ENCODE measurements at places on chromosomes 2 and 18.

GRCh38 chr18:21798126-21798525 is 57.5 kb downstream of the MIB1 start:
- DNase-seq, result no peak

GRCh38 chr18:47949202-47949601 is 18.7 kb upstream of the SMAD2 start:
- no peak for DNase-seq

DNA sequence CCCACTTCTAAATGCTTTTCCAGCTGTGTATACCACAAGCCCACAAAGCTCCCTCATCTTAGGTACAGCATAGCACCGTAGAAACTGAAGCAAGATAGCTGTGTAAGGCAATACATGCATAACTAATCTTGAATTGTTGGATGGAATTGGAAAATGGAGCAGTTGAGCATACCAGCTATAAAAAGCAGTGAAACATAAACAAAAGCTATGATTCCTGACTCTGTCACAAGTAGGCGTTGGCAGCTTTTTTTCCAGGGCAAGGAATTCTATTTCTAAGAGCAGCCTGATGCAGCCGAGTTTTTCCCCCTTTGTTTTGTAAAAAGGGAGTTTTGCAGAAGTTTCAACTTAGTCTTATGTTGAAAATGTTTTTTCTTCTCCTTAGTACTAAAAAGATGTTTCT is 32.4 kb downstream of the MOGAT1 start:
- DNase-seq, result no peak

- DNase-seq, result peak; percentile 67
Observed at GRCh38 chr18:74081966-74082741, 65.5 kb downstream of the FBXO15 start.

GRCh38 chr2:58427572-58428095 is 186.5 kb upstream of the FANCL start:
- no peak for DNase-seq

- no peak for DNase-seq
Observed at GRCh38 chr18:12630136-12630535, 27.8 kb downstream of the SPIRE1 start.

- DNase-seq, result no peak
Observed at GRCh38 chr2:59528525-59528924, 1024.9 kb downstream of the BCL11A start.

DNA sequence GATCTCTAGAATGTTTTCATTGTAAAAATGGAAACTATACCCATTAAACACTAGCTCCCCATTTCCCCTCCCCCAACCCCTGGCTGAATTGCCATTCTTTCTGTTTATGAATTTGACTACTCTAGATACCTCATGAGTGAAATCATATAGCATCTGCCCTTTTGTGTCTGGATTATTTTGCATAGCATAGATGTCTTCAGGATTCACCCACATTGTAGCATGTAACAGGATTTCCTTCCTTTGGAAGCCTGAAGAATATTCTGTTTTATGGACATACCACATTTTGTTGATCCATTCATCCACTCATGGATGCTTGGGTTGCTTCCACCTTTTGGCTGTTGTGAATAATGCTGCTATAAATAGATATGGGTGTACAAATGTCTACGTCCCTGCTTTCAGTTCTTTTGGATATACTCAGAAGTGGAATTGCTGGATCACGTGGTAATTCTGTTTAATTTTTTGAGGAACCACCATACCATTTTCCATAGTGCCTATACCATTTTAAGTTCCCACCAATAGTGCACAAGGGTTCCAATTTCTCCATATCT is 7.7 kb upstream of the ASB1 start:
- no peak for DNase-seq

DNA sequence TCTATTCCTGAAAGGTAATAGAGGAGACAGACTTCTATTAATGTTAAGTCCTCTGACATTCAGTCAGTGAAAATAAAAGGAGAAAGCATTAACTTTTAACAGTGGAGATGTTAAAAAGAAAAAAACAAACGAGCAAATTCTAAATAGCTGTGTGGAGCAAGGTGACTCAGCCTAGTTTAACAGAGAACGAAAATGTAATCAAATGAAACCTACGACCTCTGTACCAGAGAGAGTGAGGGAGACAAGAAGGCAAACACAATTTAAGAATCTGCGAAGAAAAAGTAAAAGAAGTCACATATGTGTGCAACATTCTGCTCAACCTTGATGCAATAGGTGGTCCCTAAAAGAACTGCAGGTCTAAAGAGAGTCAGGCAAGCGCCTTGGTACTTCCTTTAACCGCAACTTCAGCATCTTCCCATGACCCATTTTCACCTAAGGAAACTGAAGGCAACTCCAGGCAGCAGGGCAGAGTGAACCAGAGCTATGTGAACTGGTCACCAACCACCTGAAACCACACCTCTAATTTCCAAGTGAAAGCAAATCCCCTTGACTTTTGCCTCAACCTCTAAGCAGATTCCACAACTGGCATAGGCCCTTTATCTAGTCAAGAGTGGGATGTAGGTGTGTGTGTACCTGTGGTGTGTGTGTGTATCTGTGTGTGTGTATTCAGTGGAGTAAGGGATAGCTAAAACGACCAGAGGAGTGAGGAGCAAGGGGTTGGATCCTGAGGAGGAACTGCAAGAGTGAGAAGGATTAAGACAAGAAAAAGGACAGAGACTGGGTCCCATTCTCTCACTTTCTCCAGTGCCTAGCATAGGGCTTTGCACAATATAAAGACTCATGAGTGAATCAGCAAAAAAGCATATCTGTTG is 43.0 kb downstream of the FIGN start:
- DNase-seq, result no peak
